ENCODE measurements at places on chromosomes 5 and 9. TPM values are rescaled to one million over a fixed set of nuclear protein-coding genes. Genes with fewer than 3 reads are reported as not detected.

Gene LRRC8A
- 62.3 TPM for polyA plus RNA-seq

Gene IFNA10
- not detected for polyA plus RNA-seq

Gene FOXD4
- 0.19 TPM for polyA plus RNA-seq

Gene FAM169A
- 1.1 TPM for polyA plus RNA-seq

Gene AK8
- 1.1 TPM for polyA plus RNA-seq

Gene SLC46A2
- 1.4 TPM for polyA plus RNA-seq

Gene KIF4B
- polyA plus RNA-seq: not detected

Gene C5orf58
- 0.70 TPM for polyA plus RNA-seq

Gene CAMLG
- 49.7 TPM for polyA plus RNA-seq

Gene KCNT1
- polyA plus RNA-seq: 0.37 TPM

Gene MYOZ3
- 1.5 TPM for polyA plus RNA-seq

Gene RIMOC1
- polyA plus RNA-seq: 12.0 TPM

Gene SMARCA2
- polyA plus RNA-seq: 73.2 TPM

Gene PHF19
- 44.6 TPM for polyA plus RNA-seq

Gene SMIM33
- not detected for polyA plus RNA-seq

Gene POU5F2
- 0.01 TPM for polyA plus RNA-seq

Gene ANKRD31
- polyA plus RNA-seq: 0.05 TPM

Gene ZBTB34
- polyA plus RNA-seq: 4.3 TPM

Gene ORM2
- polyA plus RNA-seq: 3.2 TPM

Gene ANKRD33B
- polyA plus RNA-seq: 4.7 TPM

Gene CKMT2
- 8.4 TPM for polyA plus RNA-seq

Gene FPGS
- polyA plus RNA-seq: 57.7 TPM

Gene SCGB3A2
- polyA plus RNA-seq: not detected

Gene DMRTA1
- 0.14 TPM for polyA plus RNA-seq

Gene SLC22A5
- polyA plus RNA-seq: 6.4 TPM

Gene TMOD1
- 36.6 TPM for polyA plus RNA-seq

Gene SLC36A2
- polyA plus RNA-seq: 0.03 TPM

Gene TMEM252
- polyA plus RNA-seq: 0.24 TPM

Gene SLC25A2
- not detected for polyA plus RNA-seq

Gene GLDC
- 2.9 TPM for polyA plus RNA-seq

Gene PDGFRB
- polyA plus RNA-seq: 79.4 TPM

Gene ZNF366
- polyA plus RNA-seq: 3.3 TPM

Gene EXOSC3
- 28.4 TPM for polyA plus RNA-seq

Data from urinary bladder (tissue), 4 donors.